Foreskin keratinocyte (primary cell): ENCODE measurements at places on chromosomes 5 and 9. TPM values are rescaled to one million over a fixed set of nuclear protein-coding genes. Genes with fewer than 3 reads are reported as not detected.

Gene ST8SIA4
- total RNA-seq: 0.63 and 0.92 TPM in 2 replicates

DNA sequence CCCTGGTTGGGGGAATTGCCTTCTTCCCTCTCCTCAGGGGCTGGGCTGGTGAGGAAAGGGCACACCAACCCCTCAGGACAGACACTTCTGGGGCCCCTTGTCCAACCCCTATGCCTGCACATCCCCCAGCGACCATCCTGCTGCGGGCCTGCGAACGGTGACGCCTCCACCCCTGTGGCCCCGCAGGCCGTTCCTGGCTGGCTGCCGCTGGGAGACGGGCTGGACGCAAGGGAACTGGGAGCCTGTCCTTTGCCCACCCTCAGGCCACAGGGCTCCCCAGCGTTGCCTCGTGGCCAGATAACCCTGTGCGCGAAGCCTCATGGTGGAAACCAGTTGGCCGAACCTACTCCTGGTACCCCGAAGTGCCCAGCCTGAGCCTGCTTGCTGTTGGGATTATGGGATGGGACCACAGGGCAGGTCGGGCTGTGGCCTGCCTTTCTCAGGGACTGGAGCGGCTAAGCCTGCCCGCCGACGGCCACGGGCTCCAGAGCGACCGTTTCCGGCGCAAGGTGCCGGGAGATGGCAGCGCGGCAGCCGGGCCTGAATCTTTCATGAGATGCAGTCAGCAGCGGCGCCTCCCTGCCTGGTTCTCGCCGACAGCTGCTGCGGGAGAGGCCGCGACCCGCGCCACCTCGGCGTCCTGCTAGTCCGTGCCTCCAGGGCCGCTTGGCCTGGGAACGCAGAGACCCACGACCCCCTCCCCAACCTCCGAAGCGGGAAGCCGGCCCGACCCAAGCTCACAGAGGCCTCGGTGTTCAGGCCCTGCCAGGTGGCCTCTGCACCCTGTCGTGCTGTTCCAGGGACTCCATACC, 6.5 kb upstream of the PITX1 start:
- no peak for DNase-seq

DNA sequence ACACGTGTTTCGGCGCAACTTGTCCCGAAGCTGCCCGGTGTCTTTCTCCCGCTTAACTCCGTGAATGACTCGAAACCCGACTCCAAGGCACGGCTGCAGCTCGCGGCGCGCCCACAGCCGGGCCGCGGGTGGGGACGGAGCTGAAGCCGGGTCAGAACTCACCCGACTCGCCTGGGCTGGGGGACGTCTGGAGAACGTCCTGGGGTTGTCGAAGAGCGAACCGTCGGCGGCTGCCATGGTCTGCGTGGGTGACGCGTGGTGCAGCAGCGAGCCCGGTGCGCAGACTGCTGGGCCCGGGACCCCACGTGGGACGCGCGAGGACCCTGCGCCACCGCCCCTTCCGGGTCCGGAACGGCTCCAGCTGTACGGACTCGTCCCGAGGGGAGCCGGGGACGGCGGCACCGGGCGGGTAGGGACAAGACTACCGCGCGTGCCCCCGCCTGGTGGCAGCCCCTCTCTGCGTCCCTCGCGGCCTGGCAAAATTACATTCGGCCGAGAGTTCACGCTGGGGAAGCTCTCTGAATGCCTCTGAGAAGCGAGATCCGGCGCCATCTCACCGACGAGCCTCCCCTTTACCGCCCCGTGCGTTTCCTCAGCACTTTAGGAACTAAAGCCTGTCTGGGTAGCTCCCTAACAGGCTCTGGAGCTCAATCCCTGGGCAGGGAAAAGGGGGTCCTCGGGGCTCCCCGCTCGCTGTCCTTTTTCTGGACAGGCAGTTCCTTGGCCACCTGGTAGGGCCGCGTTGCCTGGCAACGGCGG, at the start of gene DDX31:
DDX31 (minus strand) TSS at position 286 of the 759 bp plus-strand sequence; CDS start at position 237, 49 bp downstream.
- DNase-seq: peak; percentile 75

DNA sequence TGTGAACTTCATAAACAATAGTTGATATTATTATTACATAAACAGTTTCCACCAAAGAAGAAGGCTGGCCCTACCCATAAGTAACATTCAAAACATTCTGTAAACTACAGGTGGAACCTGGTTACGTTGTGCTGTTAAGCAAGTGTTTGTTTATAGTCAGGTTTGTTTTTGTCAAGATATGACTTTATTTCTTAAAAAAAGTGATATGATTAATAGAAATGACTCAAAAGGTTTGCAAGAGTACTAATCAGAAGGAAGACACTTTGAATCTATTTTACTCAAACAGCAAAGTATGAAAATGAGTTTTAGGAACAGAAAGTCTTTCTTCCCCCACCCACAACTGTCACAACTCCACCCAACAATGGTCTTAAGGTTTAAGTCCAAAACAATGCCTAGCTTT, 220.8 kb downstream of the PLK2 start:
- DNase-seq: no peak

- DNase-seq: no peak
Measured at GRCh38 chr9:101848485-101848919, 110.1 kb upstream of the GRIN3A start.

GRCh38 chr9:87684627-87685219, 41.2 kb upstream of the CTSL start:
- DNase-seq: no peak

DNA sequence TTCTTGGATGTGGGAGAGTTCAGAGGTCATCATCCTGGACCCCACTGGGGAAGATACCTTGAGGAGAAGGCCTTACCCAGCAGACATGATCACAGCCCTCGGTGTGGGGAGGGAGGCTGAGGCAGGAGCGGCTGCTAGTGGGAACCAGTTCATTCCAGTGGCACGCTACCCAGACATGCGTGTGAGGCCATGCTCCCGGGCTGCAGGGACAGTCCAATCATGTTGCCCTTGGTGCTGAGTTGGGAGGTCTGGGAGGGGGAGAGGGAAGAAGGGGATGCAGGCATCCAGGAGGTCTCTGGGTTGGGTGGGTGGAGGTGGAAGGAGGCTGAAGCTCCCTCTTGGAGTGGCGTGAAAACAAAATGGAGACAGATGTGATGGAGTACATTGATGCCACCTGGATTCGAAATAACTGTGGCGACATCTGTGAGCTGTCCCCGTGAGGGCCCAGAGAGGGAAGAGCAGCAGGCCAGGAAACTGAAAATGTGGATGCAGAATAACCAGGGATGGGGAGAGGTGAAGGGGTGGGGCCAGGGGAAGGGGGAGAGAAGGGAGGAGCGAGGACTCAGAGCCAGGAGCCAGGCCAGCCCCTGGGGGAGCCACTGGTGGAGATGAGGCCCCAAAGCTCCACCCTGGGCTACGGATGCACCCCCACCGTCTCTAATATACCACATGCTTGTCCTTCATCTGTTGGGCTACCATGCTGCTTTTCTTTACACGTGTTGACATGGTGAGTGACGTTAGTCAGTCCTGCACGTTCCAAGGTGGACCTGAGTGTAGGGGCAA, 16.2 kb downstream of the NDUFS6 start:
- DNase-seq: no peak
